ENCODE measurements at places on chromosomes 6 and 20. TPM values are rescaled to one million over a fixed set of nuclear protein-coding genes. Genes with fewer than 3 reads are reported as not detected.
A peak's percentile ranks its signal among the peaks of the same experiment; 100 is the strongest.

DNA sequence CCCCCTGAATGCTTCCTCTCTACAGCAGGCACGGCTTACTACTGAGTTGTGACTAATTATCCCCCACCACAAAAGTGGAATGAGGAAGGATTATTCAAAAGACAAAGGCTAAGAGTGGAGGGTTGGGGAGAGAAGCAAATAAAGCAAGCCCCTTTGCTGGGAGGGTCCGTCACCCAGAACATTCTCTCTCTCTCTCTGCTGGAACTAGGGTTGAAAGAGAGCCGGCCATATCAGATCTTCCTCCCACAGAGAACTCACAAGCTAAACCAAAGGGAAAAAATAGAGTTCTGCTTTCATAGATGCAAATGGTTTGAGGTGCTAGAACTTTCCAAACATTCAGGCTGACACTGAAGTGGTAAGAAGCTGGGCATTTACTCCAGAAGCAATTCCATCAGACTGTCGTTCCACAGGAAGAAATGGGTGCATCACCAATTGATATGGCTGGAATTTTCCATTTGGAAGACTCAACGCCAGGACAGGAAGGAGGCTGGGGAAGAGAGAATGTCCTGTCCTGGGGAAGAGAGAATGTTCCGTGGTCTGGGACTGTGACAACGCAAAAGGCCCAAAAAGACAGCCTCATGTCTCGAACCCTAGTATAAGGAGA, 7.9 kb downstream of the ZMYND8 start:
- DNase-seq, result no peak

DNA sequence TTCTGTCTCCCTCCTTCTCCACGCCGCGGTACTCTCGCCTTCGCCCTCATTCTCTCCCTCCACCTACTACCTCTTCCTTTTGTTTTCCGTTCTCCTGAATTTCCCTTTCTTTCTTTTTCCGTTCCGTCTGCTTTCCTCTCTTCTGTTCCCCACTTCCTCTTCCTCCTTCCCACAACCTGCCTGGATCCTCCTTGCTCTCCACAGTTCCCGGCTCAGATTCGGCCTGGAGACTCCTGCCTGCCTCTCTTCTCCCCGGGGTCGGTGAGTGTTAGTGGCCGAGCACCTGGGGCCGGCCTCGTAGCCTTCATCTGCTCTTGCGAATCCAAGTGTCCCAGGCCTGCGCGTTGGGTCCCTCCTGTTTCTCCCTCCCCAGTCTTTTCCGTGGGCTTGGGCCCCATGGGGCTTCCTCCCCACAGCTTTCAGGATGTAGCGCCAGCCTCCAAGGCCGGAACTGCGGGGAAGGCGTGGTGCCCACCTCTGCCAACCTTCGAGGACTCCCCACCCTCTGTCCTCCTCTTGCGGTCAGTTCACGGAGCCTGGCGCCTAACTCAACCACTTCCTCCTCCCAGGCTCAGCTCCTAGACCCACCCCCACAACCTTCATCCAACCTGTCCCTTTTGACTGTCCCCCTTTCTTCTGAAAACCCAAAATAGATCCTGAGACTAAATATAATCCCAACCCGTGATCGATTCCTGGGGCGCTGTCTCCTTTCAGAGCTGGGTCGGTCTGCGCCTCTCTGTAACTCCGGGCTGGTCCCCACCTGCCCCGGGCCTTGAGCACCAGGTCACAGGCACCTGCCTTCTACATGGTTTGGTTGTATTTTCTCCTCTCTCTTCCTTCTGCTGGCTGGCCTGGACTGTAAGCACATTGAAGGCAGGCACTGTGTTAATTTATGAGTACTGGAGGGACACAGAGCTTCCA, 6.8 kb downstream of the NRN1 start:
- no peak for DNase-seq

DNA sequence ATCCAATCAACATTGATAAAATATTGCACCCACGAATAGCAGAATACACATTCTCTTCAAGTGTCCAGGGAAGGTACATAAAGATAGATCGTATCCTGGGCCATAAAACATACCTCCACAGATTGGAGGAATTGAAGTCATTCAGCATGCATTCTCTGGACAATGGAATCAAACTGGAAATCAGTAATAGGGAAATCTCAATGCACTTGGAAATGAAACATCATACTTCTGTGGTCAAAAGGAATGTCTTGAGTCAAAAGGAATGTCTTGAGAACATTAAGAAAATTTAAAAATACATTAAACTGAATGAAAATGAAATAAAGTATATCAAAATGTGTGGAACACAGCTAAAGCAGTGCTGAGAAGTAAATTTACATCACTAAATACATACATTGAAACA, 138.8 kb downstream of the TFAP2A start:
- no peak for DNase-seq

GRCh38 chr20:47334022-47334551, 22.4 kb downstream of the ZMYND8 start:
- DNase-seq, result no peak

DNA sequence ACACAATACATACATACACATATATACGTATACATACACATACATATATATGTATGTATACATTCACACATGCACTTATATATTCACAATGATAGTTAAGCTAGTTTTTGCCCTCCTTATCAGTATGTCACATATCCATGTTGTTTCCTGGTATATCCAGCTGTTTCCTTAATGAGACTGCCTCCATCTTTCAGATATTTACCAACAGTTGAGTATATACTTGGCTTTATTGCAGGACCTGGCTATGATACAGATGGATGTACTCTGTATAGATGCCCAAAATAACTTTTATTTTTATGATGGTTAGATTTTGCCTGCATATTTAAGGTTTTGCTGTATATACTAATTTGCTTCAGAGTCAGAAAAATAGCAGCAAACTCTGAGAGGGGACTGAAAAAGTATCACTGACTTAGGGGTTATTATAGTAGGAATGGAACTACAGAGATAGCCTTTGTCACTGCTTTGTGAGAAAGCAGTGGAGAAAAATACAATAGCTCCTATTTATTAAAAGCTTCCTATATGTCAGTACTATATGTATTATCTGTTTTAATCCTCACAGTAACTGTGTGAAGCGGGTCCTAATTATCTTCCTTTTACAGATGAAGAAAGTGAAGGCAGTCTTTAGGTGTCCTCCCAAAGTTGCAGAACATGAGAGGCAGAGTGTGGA, 35.5 kb downstream of the CARMIL1 start:
- no peak for DNase-seq

DNA sequence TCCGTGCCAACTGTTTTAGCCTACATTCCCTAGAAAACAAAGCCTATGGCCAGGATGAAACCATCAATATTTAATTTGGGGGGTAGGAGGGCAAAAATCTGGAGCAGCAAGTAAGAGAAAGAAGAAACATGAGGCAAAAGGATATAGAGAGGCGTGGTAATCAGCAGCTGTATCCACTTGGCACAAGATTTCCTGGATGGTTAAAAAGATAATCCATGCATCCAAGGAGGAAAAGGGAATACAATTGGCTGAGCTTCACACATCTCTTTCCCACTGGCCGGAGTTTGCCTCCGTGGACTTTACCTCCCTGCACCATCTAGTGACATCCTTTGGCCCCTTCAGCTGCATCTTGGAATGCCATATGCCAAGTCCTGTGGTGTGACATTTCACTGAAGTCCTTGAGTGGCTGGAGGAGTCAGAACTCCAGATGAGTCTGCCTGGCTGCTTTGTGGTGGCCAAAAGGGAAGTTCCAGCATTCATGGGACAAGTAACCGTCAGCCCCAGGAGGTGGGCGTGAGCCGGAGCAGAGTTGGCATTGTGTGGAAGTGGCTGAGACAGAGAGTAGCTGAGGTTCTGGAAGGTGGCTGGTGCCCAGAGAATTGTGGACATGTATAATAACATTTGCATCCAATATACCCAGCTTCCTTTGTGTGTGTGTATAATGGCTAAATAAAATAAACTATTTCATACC, 13.7 kb upstream of the TMX4 start:
- DNase-seq, result no peak

DNA sequence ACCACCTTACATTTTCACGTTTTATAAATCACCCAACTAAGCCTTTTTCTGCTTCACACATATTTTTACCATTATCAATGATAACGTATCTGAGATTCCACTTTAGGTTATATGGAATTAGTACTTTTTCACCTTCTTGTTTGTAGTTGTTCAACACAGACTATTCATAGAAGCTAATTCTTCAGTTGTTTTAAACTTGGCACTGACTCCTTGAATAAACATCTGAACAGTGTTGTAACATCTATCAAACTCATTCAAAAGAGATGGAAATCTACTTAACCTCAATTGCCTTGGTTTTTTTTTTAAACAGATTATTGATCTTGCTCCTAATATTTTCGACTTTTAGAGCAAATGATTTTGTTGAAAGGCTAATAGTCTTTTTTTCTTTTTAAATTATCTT, 34.2 kb downstream of the PTPRA start:
- DNase-seq, result no peak

GRCh38 chr20:10061641-10062040, 26.9 kb downstream of the ANKEF1 start:
- DNase-seq, result no peak

- DNase-seq, result peak; percentile 82
Measured at GRCh38 chr20:7195704-7196103, 428.2 kb downstream of the BMP2 start.

DNA sequence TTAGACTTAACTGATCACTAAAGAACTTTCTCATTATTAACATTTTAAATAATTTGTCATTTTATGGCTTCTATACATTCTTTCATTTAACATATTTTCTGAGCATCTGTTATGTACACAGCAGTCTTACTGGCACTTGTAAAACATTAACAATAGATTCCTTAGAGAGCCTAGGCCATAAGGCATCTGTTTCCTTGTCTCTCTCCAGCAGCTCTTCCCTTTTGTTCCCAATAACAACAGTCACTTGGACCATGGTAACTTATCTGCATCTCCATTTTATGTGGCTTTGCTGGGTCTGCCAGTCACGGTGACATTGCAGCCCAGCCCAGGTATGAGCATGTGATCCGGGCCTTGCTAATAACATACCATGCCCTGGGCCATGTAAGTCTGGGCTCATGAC, 11.7 kb upstream of the TASP1 start:
- DNase-seq, result no peak

GRCh38 chr20:37077009-37077408, 18.8 kb downstream of the RBL1 start:
- no peak for DNase-seq

DNA sequence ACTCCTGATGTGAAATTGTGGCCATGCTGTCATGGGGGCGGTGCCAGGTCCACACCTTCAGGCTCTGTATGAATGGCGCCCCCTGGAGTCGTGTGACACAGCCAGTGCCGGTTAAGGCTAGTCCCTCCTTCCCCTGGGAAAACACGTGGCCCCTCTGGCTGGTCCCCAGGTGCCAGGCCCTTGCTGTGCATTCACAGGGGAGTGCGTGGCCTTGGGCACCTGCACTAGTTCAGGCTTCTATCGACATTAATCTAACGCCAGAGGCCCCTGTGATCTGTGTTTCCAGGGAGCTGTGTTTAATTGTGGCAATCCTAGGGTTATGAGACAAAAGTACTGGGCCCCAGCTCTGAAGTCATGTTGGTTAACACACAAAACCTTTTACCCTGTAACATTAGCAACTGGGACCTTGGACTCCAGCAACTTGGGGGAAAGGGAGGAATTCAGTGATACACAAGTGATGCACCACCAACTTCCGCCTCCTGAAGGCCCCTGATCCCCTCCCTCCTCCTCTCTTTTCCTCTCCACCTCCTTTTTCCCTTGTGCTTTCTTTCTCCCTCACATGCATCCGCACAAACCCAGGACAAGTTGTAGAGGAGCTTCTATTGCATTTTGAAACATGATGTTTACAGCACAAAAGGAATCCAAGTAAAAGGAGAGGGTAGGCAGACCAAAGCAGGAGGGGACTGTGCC, 74.0 kb downstream of the SSR1 start:
- peak; percentile 90 for DNase-seq

DNA sequence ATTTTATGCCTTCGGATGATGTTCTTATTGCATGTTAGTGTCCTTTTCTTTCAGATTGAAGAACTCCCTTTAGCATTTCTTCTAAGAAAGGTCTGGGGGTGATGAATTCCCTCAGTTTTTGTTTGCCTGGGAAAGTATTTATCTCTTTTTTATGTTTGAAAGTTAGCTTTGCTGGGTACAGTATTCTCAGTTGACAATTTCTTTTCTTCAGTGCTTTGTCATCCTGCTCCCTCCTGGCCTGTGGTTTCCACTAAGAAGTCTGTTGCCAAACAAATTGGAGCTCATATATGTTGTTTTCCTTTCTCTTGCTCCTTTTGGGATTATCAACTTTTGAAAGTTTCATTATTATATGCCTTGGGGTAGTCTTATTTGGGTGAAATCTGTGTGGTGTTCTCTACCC, 11.5 kb downstream of the GRM1 start:
- no peak for DNase-seq

The FAM209B gene
- total RNA-seq, result not detected

The RAD21L1 gene
- total RNA-seq, result 0.33 TPM

The PI16 gene
- total RNA-seq, result not detected

The HCRTR2 gene
- total RNA-seq, result not detected

The ZNF184 gene
- 4.9 TPM for total RNA-seq
